ENCODE measurements at places on chromosomes 12 and 14. TPM values are rescaled to one million over a fixed set of nuclear protein-coding genes. Genes with fewer than 3 reads are reported as not detected.

- DNase-seq, result peak; percentile 64
Measured at GRCh38 chr14:77067632-77068516, 30.2 kb upstream of the CIPC start.

- no peak for DNase-seq
Measured at GRCh38 chr12:72521326-72521725, 249.2 kb downstream of the TRHDE start.

The CD4 gene
- not detected for total RNA-seq

DNA sequence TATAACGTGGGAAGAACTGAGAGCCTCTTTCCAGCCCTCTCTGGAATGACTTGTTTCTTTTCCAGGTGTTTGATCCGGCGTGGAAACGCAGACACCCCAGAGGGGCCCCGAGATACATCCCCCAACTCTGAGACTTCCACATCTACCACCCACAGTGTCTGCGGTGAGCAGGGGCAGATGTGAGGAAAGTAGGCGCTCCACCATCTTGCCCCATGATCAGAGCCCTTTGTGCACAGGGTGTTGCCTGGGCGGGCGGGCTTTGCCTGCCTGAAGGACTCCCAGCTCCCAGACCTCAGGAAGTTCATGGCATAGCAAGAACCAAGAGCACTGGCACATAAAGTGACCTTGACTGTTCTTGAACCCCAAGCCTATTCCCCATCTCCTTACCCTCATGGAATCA, 2.8 kb downstream of the CARMIL3 start:
- no peak for DNase-seq

The CAPZA3 gene
- not detected for total RNA-seq

GRCh38 chr12:120529641-120530417, 871 bp upstream of the COQ5 start:
- DNase-seq, result peak; percentile 32

The CD63 gene
- 1,197 TPM for total RNA-seq

- DNase-seq, result no peak
Measured at GRCh38 chr12:88552610-88553079, 27.6 kb downstream of the KITLG start.

The TCL1A gene
- not detected for total RNA-seq

DNA sequence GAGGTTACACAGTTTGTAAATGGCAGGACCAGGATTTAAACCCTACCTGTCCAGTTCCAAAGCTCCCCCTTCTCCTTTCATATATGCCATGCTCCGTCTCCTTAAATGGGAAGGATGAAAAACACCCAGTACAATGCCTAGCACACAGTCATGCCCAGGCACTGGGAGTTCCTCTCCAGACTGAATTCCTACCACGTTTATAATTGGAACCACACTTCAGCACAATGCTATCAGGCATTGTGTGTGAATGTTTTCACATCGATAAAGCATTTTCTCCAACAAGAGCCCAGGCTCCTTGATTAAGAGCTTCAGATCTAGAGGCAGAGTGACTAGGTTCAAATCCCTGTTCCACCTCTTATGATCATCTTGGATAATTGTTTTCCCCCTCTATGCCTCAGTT, 2.7 kb upstream of the NUAK1 start:
- no peak for DNase-seq

- DNase-seq, result no peak
Measured at GRCh38 chr12:62258941-62259630, 1.1 kb upstream of the USP15 start.

All from H4 (cell line).